ENCODE measurements at places on chromosomes 1 and 21. TPM values are rescaled to one million over a fixed set of nuclear protein-coding genes. Genes with fewer than 3 reads are reported as not detected.
A peak's percentile ranks its signal among the peaks of the same experiment; 100 is the strongest.

The TRIM46 gene
- total RNA-seq = 3.0 TPM

GRCh38 chr1:93874025-93874651 lies 4.9 kb downstream of the DNTTIP2 start:
- H3K36me3 ChIP-seq = peaks cover 29% of the 10 kb centered on the region
- H3K27me3 ChIP-seq = no peaks in the 10 kb centered on the region
- peaks cover 26% of the 10 kb centered on the region for H3K4me1 ChIP-seq
- no peak for DNase-seq

- no peaks in the 10 kb centered on the region for H3K27me3 ChIP-seq
- no peaks in the 10 kb centered on the region for H3K36me3 ChIP-seq
- no peaks in the 10 kb centered on the region for H3K4me1 ChIP-seq
- DNase-seq = peak; percentile 71
- H3K27ac ChIP-seq = no peak overlapping the region
These were observed 135.5 kb downstream of the MIS18A start for GRCh38 chr21:32143241-32143939.

DNA sequence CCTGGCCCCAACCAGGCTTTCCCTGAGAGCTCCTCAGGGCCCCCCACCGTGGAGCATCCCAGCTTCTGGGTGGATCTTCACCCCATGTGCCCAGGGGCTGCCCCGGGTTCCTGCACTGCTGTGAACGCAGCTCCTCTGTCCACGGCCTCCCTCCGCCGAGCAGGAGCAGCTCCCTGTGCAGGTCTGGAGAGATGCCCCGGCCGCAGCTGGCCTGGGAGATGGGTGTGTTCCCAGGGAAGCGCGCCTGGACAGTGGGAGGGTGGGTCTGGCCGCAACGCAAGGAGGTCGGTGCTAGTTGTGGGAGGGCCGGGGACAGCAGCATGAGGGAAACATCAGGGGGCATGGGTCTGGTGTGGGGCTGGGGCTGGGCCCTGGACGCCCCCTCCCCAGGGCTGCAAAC lies 71.3 kb downstream of the MORN1 start:
- H3K36me3 ChIP-seq = no peaks in the 10 kb centered on the region
- H3K4me3 ChIP-seq = no peak overlapping the region
- peak overlapping the region; percentile 89 for H3K27ac ChIP-seq
- peaks cover 46% of the 10 kb centered on the region for H3K4me1 ChIP-seq
- H3K27me3 ChIP-seq = no peaks in the 10 kb centered on the region
- peak; percentile 86 for DNase-seq

GRCh38 chr1:15141935-15142539 lies 11.5 kb upstream of the TMEM51 start:
- no peak for DNase-seq
- no peaks in the 10 kb centered on the region for H3K36me3 ChIP-seq
- no peaks in the 10 kb centered on the region for H3K27me3 ChIP-seq
- H3K4me3 ChIP-seq = no peak overlapping the region
- no peaks in the 10 kb centered on the region for H3K4me1 ChIP-seq

GRCh38 chr1:184524248-184524647 lies 137.4 kb downstream of the C1orf21 start:
- peaks cover 19% of the 10 kb centered on the region for H3K4me1 ChIP-seq
- H3K27me3 ChIP-seq = no peaks in the 10 kb centered on the region
- no peaks in the 10 kb centered on the region for H3K36me3 ChIP-seq
- no peak for DNase-seq
- H3K27ac ChIP-seq = no peak overlapping the region

Data from sigmoid colon (tissue), 7 donors.